ENCODE measurements at places on chromosomes 4 and X.

GRCh38 chr4:139977838-139978609, 176.0 kb downstream of the MAML3 start:
- no peak for DNase-seq

- DNase-seq: no peak
These were observed 259.1 kb downstream of the C4orf33 start for GRCh38 chr4:129355031-129355430.

DNA sequence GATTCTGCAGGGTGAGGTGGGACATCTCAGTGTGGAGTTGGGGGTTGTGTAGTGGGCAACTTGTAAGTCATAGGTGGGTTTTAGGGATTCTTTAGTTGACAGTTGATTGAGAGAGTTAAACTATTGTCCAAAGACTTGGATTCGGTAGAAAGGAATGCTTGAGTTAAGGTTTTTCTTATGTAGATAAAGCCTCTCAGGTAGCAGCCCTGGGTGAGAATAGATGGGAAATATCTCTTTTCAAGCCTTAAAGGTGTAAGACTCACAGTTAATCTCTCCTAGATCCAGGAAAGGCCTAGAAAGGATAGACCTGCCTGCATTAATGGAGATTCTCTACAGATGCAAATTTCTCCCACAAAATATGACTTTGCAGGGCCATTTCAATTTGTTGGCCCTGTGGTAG, 108.4 kb downstream of the ARSJ start:
- DNase-seq: no peak

GRCh38 chrX:123303429-123303828, 119.4 kb downstream of the GRIA3 start:
- DNase-seq: no peak

DNA sequence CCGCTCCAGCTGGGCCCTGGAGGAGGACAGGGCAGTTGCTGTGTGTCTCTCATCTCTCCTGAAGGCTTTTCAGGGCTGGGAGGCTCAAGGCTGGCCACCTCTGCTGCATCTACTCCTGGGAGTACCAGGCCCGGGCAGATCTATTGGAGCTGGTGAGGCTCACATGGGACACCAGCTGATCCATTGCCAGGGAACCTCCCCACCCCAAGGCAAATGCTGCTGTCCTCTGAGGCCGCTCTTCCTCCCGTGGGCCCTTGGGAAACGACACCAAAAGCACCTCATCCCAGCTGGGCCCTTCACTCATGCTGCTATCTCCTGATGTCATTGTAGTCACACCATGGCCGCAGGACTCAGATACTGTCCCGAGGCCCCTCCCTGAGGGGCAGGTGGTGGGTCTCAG, 3.6 kb downstream of the UBL4A start:
- DNase-seq: no peak

DNA sequence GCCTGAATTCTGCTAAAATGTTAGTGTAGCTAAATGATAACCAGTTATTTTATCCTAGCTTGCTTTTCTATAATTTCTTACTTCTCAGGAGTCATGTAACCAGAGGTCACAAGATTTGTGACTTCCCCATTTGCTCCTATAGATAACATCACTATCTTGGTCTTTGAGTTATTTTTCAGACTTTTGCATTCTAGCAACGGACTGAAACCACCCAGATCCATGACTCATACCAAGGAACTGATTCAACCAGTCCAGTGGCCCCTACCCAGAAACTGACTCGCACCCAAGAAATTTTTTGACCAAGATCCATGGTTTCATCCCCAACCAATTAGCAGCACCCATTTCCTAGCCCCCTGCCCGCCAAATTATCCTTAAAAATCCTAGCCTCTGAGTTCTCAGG, 50.0 kb downstream of the IQCM start:
- peak; percentile 61 for DNase-seq

GRCh38 chrX:23317799-23318724, 16.6 kb upstream of the PTCHD1 start:
- peak; percentile 9 for DNase-seq

GRCh38 chrX:24148535-24149350, 786 bp upstream of the ZFX start:
- peak; percentile 57 for DNase-seq

DNA sequence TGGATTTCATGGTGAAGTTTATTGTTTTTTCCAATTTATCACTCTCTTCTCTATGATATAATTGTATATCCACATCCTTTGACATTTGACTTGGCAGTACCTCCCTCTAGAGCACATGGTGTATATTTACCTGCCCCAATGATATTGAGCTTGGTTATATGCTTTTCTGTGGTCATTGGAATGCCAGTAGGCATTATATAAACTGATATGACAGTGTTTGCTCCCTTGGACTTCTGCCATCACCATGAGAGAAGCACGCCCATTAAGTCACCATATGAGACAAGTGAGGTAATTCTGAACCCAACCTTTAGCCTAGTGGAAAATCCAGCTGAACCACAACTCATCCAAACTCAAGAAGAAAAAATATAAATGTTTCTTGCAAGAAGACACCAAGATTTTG, 2761.5 kb downstream of the ARAP2 start:
- DNase-seq: no peak

DNA sequence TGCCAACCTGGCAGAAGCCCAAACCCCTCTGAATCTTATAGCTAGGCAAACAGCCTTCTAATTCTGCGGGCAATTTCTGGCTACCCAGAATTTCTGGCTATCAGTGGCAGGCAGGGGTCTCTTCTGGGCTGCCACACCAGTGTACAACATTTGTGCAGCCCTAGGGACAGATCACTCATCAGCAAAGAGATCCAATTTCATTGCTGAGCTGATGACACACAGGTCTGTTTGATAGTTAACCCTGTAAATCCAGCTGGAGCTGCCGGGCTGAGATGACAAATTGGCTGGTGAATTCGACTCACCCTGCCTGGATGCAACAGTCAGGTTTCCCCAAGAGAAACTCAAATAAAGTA, 2.4 kb downstream of the MID1 start:
- DNase-seq: no peak

DNA sequence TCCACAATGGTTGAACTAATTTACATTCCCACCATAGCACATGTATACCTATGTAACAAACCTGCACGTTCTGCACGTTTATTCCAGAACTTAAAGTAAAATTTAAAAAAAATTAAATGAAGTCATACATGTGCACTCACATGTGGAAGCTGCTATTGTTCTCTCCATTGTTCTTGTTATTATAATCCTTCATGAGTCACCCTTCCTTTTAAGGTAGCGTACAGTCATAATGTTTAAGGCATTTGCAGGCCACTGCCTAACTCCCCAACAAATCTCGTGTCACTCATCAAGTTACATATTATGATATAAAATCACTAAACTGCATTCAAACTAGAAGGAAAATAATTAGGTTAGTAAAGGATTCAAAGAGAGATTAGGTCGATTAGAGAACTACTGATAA, 63.6 kb downstream of the SLC7A11 start:
- DNase-seq: no peak

DNA sequence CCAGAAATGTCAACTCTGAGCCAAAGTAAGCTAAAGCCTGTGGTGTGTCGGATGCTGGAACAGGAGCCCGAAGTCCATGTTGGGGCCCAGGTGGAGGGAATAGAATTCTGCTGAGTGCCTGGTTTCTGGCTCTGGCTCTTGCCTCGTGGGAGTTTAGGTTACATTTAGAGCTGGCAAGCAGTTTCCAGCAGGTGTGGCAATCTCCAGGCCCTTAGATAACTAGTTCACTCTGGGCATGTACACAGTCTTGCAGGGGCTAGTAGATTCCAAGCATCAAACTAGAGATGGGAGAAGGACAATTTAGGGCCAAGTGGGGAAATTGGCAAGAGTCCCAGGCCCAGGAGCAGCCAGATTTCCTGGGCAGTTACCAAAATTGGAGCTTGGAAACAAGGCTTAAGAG, 56.3 kb upstream of the STOX2 start:
- DNase-seq: no peak

DNA sequence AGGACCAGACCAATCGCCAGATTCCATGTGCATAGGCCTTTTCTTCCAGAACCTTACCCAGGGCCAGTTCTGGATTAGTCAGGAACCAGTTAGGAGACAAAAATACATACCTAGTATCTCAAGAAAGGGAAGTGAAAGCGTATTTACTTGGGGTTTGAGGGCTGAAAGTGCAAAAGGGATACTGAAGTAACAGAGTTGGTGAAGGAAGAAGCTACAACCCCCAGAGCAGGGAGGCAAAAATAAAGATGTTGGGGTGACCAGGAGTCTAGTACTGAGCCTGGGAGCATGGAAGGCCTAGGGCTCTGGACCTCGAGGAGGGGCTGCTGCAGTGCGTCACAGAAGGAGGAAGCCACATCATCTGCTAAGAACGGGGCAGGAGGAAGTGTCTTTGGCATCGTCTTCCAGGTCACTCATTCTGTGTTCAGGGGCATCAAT, 38.3 kb downstream of the TKTL1 start:
- DNase-seq: no peak

DNA sequence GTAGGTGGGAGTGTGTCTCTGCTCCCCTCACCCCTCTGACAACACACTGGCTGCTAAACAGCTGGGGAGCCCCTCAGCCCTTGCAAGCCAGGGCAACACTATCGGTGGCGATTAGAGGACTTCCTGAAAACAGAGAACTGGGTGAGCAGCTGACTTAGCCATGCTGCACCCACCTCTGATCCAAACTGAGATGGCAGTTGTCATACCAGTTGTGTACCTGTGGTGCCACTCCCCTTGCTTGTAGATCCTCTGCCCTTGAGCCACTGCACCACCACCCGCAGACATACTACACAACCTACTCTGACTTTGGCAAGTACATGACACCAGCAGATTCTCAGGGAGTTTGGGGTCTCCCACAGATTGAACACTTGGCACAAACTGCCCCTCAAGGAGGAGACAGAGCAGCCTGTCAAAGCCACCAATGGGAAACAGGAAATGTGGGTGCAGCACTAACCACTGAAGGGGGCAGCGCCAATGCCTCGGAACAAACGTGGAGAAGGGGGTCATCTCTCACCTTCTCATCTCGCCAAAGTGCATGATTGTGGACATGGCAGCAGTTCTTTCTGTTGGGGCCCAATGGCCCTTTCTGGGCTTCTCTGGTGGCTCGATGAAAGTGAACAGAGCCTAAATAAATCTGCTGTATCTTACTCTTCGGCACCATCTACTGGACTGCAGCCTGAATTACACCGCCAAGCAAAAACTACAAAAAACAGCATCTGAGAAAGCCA, 119.8 kb downstream of the NEK1 start:
- DNase-seq: peak; percentile 64

- DNase-seq: no peak
These were observed 28.2 kb upstream of the TCEAL4 start for GRCh38 chrX:103556963-103557612.

GRCh38 chrX:47030339-47030738, 47.9 kb upstream of the RGN start:
- peak; percentile 70 for DNase-seq

GRCh38 chr4:189656641-189657040, 284.0 kb upstream of the FRG1 start:
- DNase-seq: no peak

DNA sequence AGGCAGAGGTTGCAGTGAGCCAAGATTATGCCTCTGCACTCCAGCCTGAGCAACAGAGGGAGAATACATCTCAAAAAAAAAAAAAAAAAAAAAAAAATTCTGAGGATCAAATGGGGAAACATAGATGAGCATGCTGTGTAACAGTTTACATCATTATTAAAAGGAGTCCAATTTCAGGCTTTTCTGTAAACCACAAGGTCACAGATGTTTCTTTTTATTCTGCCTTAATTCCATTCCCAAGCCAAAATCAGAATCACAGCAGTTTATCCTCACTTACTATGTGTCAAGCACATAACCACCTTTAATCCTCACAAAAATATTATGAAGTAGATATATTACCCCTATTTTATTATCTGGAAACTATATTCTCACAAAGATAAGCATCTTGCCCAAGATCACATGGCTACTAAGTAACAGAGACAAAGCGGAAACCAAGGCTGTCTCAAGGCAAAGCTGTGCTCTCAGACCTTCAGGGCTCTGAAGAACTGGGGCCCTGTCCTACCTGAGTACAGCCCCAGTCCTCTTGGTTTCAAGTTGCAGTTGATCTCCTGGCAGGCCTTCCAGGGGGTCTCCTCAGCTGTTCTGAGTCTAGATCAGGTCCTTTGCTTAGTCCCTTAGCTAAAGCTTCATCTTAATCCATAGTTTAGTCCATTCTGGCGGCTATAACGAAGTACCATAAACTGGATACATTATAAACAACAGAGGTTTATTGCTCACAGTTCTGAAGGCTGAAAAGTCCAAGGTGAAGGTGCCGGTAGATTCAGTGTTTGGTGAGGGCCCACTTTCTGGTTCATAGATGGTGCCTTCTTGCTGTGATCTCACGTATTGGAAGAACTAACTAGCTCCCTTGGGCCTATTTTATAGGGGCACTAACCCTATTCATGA, 141.3 kb downstream of the PALLD start:
- DNase-seq: no peak

DNA sequence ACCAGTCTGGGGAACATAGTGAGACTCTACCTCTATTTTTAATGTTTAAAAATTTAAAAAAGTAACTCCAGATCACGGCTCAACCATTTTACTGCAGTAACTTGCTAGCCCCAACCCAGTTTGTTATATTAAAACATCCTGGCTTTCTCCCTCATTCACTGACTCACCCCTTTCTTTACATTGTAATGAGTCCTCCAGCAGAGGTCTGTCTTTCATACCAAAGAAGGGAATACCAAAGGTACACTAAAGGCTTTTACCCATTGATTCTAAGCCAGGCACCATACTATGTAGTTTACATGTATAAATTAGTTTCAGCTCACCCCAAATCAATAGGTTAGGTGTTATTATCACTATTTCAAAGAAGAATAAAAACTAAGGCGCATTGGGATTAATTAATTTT, 286.9 kb downstream of the PACRGL start:
- no peak for DNase-seq

DNA sequence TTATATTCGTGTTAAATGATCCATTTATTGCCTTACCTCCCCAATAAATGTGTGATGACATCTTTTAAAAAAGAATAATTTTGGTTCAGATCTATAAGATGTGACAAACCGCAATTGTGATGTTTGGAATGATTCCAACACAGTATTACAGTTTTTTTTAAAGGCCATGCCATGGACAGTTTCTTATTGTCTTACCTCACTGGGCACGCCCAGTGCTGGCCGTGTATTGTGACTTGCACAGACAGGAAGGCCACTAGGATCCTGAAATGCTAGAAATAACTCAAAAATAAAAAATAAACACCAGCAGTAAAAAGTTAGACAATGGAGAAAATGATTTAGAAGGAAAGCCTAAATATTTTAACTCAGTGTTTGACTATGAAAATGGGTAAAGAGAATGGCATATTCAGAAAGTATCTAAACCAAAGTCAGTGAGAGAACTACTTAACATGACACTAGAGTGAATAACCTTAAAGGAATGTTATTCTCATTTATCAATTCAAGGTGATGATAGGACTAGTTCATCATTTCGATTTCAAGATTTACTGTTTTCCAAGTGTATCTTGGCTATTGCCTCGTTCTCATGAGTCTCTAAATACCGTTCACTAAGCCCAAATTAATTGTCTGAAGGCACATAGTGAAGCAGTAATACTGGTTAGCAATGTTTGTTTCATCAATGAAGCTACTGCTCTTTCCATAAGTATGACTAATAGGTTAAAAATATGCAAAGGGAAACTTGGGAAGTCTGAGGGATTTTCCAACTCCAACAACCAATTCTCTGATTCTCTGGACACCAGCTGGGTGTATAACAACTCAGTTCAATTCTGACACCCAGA, 46.1 kb upstream of the VEGFC start:
- peak; percentile 78 for DNase-seq
